Nasal cavity respiratory epithelium epithelial cell of viscerocranial mucosa (primary cell): ENCODE measurements at places on chromosomes 6 and 20. TPM values are rescaled to one million over a fixed set of nuclear protein-coding genes. Genes with fewer than 3 reads are reported as not detected.

Gene OTOR
- not detected in 2 replicates for total RNA-seq

Gene LINC00237
- not detected in 2 replicates for total RNA-seq

Gene BPIFB2
- total RNA-seq = not detected in 2 replicates

Gene BNIP5
- not detected in 2 replicates for total RNA-seq
